Glomerular endothelial cell (primary cell): ENCODE measurements at places on chromosomes 16 and 17.

DNA sequence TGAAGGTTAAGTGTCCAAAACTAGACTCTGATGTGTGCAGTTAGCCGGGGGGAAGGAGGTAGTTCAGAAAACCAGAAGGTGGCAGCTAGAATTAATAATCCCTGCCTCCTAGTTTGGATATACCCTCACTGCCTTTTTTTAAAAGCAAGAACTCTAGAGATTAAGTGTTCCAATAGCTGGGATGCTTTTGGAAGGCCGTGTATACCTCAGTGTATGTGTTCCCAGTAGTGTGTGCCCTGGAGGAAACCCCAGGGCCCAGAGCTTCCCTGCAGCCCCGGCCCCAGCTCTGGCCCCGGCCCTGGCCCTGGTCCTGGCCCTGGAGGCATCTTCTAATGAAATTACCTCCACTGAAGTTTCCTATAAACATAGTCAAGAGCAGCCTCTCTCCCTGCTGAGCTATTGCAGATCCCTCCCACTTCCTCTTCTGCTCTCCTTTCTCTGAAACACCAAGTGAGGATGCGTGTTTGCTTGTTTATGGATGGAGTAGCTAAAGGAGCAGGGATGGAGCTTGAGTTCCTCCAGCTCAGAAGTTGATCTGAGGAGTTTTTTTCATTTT is 130.7 kb downstream of the PRKCA start:
- no peak for DNase-seq

DNA sequence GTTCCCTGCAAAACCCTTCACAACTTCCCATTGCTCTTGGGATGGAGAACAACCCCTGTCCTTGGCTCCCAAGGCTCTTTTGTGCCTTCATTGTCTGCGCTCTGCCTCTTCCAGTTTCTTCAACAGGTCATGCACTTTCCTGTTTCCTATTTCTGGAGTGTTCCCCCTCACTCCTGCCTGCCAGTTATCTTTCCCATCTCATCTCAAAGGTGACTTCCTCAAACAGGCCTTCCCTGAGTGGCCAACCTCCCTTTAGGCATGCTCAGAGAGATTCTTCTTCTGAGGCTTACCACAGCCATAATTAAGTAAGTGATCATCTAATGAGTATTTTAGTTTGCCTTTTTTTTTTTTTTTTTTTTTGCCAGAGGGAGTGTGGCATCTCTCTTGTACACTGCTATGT is 2.9 kb upstream of the CYLD start:
- no peak for DNase-seq

DNA sequence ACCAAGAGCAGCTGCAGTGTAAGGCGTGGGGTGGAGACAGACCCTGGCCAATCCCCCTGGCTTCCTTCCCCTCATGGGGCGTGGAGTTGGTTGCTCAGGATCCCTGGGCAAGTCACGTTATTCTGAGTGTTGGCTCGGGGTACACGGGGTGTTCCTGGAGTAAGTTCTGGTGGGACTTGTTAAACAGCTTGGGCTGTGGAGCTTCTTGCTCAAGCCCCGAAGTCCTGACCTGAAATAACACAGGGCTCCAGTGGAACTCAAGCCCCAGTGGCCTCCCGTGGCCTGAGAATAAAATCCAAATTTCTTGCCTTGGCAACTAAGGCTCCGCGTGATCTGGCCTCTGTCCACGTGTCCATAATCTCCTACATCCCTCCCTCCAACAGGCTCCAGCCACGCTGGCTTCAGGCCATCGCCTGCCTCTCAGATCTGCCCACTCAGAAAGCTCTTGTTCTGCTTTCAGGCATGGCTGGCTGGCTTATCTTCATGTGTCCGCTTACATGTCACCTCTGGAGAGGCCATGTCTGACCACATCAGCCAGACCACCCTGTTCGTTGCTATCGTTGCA is 49.3 kb upstream of the BCO1 start:
- no peak for DNase-seq

GRCh38 chr17:56548661-56549060 is 44.8 kb upstream of the NOG start:
- no peak for DNase-seq

GRCh38 chr16:28290859-28291254 is 1.5 kb upstream of the SBK1 start:
- DNase-seq: no peak

DNA sequence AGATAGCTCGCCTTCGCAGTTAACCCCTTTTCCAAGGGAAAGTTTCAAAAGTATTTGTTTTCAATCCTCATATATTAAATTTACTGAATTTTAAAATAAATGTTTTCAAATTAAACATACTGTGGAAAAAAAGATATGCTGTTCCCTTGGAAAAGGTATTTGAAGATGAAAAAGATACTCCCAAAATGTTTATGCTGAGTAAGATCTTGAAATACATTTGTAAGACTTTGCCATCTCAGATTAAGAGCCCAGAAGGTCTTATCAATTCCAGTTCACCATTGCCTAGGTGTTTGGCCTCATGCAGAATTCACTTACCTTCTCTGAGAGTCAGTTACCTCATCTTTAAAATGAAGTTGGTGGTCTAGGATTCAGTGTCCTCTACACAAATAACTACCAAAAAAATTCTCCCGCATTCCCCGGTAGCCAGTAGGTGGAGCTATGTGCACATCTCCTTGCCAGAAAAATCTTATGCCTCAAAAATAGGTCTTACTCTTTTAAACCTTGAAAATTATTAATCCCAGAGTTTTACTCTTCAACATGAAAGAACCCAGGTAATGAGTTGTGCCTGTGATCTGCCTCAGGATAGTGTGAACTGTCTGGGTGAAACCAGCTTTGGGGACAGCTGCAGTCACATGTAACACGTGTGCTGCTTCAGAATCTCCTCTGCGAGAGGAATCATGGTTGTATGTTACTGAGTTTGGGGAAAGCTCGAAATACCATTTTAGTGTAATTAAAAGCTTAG is 178.3 kb downstream of the MRTFB start:
- DNase-seq: peak; percentile 20

GRCh38 chr17:81032641-81033480 is 2.1 kb upstream of the BAIAP2 start:
- DNase-seq: no peak

DNA sequence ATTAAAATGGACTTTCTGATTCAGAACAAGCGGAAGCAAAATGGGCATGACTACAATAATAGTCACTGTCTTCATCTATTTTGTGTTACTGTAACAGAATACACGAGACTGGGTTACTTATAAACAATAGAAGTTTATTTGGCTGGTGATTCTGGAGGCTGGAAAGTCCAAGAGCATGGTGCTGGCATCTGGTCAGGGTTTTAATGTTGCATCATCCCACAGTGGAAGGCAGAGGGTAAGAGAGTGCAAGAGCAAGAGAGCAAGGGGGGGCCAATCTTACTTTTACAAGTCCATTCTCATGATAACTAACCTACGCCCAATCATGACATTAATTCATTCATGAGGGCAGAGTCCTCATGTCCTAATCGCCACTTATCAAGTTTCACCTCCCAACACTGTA is 189.2 kb downstream of the TOX3 start:
- DNase-seq: no peak

GRCh38 chr17:8865385-8865784 is 2.1 kb downstream of the PIK3R6 start:
- no peak for DNase-seq

DNA sequence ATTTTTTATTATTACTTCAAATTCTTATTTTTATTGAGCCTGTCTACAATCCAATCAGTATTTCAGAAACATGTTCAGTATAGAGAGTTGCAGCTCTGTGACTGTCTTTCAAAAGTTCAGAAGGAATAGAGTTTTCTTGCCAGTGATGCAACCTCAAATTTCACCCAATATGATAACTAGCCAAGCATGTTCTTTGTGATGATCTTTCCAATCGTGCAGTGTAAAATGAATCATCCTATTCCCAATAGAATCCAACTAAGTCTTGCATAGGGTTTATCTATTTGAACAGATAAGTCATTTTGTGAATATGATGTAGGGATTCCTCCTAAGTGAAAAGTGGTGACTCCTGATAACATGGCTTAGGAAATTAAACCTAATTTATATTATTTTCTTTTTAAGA is 937.8 kb downstream of the KCNJ2 start:
- DNase-seq: no peak

- no peak for DNase-seq
Measured at GRCh38 chr17:28744104-28744971, 527 bp downstream of the TRAF4 start.

- no peak for DNase-seq
Measured at GRCh38 chr16:58492066-58492465, 7.9 kb upstream of the NDRG4 start.

- no peak for DNase-seq
Measured at GRCh38 chr17:37450112-37450511, 39.6 kb upstream of the DUSP14 start.

DNA sequence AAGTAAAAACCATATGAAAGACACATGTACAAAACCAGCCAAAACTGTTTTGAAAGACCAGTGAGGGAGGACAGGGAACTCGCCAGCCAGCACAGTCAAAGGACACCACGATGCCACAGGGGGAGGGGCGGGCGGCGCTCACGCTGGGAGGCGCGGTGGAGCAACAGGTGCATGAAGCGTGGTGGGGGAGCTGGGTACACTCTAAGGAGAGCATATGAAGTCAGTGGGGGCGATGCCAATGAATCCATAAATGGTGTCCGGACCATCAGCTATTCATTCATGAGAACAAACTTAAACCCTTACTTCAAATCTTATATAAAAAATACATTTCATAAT is 101.0 kb upstream of the DNAH17 start:
- no peak for DNase-seq

DNA sequence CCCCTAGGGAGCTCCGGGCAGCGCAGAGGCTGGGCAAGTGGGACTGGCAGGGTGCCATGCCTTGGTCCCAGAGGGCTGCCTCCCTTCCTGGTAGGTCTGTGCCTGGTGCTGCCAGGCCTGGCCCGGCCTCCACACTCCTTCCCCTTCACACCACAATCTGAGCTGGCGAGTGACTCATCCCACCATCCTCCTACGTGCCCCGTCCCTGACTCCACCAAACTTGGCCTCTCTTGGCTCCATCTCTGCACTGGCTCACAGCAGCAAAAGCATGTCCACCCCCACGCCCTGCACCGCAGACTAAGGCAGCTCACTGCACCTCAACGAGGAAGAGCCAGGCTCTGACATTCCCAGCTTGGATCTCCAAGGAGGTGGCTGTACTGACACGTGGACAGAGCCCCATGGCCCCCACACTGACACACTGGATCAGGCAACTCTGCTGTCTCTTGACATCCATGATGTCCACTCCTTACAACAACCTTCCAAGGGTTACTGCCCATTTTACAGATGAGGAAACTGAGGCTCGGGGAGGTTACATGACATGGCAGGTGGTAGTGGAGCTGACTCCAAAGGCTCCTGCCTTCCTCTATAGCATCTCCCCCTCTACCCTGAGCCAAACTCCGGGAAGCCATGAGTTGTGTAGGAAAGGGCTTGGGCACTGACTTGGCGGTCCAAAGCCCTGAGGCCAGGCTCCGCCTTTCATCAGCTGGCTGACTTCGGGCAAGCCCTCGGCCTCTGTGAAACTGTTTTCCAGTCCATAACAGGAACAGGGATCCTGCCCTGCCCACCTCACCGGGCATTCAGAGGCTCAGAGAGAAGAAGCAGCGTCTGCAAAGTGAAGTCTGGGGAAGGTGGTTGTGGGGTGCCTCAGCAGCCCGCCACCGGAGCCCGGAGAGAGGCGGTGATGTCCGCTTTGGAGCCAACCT is 20.1 kb upstream of the KRT19 start:
- no peak for DNase-seq

GRCh38 chr16:15642557-15643047 is 352 bp downstream of the MARF1 start:
- no peak for DNase-seq

DNA sequence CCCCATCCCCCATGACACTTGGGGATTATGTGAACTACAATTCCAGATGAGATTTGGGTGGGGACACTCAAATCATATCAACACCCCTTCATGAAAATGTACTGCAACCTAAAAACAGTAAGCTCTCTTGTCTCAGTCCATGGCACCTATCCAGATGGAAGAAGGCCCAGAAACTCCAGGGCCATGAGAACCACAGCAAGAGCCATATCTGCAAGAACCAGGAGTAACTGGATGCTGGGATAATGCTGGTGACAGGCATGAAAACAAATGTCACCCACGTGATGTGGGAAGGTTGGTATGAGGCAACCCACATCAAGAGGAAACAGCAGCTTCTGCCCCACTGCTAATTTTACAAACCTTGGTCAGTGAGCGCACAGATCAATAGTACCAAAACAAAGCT is 400.1 kb upstream of the ERCC4 start:
- DNase-seq: no peak

DNA sequence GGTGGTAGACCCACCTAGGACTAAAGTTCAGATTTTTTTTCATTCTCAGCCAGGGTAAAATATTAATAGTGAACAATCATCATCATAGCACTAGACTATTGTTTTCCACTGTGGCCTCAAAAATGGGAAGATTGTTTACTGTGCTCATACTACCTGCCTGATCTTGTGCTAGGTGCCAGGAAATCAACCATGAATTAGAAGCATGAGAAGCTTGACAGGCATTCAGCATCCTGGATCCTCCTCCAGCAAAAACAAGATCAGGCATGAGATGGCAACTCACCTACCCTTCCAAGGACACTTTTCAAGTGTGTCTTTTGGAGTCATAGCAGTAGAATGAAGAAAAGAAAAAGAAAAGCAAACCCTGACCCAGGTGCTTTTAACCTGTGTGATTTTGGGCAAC is 174.2 kb downstream of the CYLD start:
- DNase-seq: no peak

DNA sequence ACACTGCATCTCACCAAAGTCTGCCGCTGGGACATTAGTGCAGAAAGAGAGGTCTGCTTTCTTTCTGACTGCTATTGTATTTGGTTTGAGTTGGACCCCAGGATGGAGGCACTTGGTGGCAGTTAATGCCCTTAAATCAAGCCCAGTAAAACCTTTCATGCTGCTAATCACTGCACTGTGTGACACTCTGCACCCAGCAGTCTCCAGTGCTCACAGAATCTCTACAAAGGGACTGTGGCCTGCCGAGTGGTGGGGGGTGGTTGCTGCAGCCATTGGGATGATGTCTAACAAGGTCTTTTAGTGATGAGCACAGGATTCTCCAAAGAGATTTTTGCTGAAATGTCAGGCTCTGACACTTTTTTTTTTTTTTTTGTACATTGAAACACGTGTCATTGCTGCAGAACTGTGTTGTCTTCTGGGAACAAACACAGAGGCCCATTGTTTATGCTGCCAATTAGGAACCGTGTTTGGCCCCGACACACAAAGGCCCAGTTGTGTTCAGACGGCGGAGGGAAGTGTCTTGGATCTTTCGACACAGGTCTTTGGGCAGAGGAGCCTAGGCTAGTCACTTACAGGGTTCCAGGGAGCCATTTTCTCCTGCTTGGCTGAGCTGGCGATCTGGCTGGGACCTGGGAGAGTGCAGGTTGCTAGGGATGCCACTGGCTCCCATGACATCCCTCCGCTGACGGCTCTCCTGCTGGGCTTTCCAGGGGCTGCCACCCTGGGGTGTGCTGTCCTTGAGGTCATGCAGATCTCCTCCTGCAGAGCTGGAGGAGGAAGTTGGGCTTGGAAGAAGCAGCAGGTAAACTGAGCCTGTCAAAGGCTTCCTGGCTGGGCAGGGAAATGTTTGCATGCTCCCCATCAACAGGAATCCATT is 16.2 kb upstream of the TNRC6C start:
- DNase-seq: no peak
